SHP77 (cell line): ENCODE measurements at places on chromosomes 5 and 9.
A peak's percentile ranks its signal among the peaks of the same experiment; 100 is the strongest.

DNA sequence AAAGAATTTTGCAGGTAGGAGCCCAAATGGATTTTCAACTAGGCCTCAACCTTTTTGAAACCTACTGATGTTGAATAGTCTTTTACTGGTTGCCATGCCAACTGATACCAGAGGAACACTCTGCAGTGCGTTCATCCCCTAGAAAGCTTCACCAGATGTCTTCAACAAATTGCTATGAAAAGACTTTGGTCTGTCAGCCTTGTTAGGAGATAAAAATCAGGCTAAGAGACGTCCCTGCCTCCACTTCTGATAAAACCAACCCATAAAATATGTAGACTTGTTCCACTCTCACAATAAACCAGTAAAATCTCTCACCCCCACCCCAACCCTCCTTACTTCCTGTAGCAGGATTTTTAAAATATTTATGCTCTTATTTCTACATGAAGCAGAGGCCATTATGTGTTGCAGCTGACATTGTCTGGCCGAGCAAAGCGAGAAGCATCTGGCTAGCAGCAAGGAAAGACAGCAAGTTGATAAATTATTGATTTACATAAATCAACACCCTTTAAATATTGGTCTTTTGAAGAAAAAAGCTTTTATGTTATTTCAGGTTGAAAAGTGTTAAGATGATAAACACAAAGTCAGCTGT, 428.7 kb downstream of the ISL1 start:
- DNase-seq, result no peak

DNA sequence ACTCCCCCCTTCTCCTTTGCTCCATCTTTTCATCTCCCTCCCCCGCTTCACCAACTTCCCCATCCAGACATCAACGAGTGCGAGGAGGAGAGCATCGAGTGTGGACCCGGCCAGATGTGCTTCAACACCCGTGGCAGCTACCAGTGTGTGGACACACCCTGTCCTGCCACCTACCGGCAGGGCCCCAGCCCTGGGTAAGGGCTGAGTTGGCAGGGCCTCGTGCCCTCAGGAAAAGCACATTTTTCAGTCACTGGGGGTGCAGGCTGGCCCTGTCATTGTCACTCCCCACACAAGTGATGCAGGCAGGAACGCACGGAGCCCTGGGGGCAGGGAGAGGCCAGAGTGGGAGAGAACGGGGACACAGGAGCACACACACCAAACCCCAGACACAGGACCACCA, 12.4 kb upstream of the ASS1 start:
- DNase-seq, result no peak

DNA sequence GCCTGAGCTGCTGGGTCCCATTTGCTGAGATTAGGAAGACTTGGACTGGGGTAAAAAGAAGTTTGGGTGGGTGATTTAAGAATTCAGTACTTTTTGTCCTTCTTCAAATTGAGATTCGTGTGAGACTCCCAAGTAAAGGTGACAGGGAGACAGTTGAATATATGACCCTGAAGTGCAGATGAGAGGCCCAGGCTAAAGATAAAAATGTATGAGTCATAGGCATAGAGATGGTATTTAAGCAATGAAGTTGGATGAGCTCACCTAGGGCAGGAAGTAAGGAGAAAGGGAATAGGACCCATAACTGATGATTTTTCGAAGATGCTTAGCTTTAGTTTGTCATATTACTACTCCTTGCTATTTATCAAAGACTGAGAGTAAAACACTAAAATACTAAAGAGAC, 255.9 kb upstream of the ADRA1B start:
- no peak for DNase-seq

GRCh38 chr5:1255081-1255561, 29.9 kb downstream of the SLC6A18 start:
- DNase-seq, result no peak

DNA sequence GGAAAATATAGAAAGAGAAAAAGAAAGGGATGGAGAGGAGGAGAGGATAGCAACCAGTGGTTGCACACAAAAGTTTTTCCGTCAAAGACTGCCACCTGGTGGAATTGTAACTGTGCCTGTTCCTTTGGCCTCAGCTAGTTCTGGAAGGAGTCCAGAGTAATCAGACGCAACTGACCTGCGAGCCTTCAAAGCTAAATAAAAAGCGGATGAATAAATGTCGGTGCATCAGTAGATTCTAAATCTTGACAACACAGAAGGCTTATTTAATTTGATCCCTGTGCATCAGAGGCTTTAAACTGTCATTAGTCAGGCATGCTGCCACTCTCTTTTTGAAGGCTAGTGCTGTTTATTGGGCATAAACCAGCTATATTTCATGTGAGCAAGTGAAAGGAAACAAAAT, 132.9 kb upstream of the ACO1 start:
- DNase-seq, result peak; percentile 26

DNA sequence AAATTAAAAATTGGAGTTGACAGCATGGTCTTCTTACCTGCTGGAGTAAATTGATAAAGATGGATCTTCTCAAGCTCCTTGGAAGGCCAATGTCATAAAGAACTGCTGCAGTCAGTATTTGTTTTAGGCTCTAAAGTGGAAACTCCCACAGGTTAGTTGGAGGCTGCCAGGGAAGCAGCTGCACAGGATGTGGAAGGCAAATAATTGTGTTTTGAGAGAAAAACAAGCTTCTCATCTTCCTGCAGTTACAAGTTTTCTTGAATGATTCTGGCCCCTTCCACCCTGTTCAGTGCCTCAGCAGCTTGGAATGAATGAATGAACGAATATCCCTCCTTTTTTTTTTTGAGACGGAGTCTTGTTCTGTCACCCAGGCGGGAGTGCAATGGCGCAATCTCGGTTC, 13.9 kb downstream of the MROH2B start:
- DNase-seq, result peak; percentile 12

DNA sequence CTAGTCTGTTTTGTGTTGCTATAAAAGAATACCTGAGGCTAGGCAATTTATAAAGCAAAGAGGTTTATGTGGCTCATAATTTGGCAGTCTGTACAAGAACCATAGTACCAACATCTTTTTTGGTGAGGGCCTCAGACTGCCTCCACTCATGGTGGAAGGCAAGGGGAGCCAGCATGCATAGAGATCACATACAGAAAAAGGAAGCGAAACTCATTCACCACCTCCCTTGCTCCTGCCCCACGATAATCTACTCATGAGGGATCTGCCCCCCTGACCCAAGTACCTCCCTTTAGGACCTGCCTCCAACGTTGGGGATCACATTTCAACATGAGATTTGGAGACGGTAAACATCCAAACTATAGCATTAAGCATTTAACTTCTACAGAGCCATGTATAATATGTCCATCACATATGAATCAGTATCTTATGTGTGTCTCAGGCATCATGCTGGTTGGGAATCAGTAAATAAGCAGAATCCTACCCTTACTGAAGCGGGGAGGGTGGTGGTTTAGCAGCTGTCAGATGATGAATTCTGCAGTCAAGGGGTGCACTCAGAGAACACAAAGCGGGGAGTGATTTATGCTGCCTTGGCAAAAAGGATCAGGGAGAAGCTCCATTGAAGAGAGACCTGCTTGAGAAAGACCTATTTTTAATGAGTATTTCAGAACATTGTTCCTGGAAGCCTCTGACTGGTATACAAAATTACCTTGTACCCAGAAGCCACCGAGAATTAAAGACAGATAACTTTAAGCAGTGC, 34.8 kb downstream of the HMGXB3 start:
- no peak for DNase-seq

DNA sequence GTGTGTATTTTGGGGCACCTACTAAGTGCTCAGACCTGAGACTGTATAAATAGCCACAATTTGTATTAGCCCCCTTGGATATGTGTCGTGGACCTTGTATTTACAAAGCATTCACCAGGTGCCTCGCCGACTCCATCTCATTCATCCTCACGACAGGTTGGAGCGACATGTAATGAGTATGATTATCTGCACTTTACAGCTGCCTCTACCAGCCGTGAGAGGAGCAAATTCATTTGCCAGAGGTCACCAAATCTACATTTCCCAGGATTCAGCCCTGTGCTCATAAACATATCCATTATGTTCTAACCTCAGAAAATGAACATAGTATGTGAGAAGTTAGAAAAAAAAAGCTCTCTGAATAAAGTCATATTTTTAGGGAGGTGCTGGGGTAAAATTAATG, 167.4 kb downstream of the ZDHHC21 start:
- DNase-seq, result peak; percentile 40

GRCh38 chr5:149646564-149646963, 65.3 kb downstream of the ARHGEF37 start:
- peak; percentile 93 for DNase-seq

GRCh38 chr5:136027311-136027710, 1.5 kb upstream of the TGFBI start:
- no peak for DNase-seq

DNA sequence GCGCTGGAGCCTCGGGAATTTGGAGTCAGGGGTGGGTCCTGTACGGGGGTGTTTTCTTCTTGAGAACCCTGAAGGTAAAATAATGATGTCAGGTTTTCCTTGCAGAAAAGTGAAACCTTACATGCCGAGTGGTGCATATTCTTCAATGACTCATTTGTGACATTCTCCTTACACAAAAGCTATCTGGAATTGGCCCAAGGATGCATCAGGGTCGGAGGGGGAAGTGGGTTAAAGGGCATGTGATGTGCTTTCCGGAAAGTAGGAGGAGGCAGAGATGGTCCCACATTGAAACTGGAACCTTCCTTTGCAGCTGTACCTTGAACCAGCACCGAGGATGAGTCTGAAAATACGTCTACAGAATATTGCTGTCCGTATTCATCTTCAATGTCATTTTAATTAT, 411.2 kb upstream of the IRX4 start:
- no peak for DNase-seq

DNA sequence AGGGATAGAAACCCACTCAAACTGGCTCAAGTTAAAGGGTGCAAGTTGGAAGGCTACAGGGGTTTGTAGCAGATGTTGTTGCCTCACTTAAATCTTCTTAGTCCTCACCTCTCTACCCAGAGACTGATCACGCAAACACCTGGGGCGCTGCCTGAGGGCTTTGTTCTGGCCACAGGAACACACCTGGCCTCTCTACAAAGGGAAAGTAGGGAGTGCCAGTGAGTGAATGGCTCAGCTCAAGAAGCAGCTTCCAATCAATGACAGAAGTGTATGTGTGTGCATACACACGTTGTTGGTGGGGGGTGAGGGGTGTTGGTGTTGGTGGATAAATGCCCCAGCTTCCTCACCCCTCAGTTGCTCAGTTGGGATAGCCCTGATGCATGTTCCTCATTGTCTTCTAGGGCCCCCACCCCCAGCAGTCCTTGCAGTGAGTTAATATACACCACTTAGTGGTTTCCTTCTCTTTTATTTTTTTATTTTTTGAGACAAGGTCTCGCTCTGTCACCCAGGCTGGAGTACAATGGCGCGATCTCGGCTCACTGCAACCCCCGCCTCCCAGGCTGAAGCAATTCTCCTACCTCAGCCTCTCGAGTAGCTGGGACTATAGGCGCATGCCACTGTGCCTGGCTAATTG, 30.6 kb upstream of the CTNNA1 start:
- DNase-seq, result no peak

DNA sequence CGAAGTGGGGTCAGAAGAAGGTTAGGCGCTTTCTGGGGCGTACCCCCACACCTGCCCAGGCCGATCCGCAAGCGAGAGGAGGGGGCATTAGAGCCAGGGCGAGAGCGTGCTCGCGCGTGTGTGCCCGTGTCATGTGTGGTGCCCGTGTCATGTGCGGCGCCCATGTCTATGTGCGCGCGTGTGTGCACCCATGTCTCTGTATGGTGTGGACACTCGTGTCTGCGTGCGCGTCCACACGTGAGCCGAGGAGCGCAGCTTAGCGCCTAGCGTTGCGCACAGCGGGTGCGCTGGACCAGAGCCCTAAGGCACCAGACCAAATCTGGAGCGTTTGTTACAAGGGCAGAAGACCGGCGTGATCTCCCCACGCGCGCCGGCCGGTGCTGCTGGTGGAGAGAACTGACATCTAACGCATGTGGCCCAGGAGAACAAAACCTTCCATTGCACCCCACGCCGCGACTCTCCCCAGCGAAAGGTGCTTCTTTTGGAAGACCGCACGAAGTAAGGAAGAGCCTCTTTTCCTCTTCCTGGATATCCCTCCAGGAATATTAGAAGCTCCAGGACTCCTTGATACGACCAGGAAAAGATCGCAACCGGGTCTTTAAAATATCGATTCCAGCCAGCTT, 644 bp downstream of the NIM1K start:
- no peak for DNase-seq

- peak; percentile 47 for DNase-seq
Observed at GRCh38 chr9:133604856-133605255, 4.3 kb downstream of the FAM163B start.

DNA sequence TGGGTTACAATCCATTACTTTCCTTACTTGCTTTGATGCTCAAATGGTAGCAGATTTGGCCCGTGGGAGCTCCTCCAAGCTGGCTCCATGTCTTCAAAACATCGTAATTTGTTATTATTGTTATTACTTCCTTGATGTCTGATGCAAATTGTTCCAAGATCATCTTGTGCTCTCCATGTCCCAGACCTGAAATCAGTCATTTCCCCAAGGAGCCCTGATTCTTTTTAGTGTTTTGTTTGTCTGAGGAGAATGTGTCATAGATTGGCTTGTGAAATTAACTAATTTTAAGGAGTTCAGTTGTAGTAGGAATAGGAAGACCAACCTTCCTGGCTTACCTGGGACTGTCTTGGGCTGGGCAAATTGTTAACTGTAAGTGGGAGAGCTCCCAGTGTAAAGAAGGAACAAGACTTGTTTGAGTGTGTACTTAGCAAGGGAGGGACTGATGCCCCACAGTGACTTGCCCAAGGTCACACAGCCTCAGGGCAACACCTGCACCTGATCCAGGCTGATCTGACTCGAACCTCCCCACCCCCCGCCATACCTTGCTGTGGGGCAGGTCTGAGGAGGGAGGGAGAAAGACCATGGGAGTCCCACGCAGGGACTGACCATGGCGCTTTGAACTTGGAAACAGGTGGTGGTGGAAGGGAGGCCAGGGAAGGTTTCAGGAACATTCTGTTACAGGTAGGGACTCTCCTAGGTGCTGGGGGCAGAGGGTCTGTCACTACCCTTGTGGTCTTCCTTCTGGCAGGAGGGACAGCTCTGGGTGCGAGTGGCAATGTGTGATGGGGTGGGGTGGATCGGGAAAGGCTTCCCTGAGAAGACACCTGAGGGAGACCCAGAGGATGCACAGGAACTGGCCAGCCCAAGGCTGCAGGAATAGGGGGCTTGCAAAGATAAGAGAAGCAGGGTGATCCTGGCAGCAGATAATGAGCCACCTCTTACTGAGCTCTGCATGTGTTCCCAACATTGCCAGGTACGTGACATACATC, 2.7 kb upstream of the BICD2 start:
- DNase-seq, result no peak

- no peak for DNase-seq
Observed at GRCh38 chr5:57055731-57056130, 103.8 kb upstream of the MIER3 start.

- DNase-seq, result no peak
Observed at GRCh38 chr5:117587111-117587510, 1012.5 kb upstream of the SEMA6A start.
